ENCODE measurements at places on chromosomes 5 and 9.

DNA sequence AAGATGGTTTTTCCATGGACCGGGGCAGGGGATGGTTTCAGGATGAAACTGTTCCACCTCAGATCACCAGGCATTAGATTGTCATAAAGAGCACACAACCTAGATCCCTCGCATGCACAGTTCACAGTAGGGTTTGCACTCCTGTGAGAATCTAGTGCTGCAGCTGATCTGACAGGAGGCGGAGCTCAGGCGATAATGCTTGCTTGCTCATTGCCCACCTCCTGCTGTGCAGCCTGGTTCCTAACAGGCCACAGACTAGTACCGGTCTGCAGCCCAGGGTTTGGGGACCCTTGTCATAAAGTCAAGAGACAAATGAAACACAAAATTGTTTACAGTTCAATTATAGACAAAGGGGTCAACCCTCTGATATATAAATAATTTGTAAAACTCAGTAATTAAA, 101.7 kb downstream of the RANBP17 start:
- no peak for DNase-seq

- no peak for DNase-seq
These were observed 107.6 kb downstream of the SYK start for GRCh38 chr9:90909225-90909624.

DNA sequence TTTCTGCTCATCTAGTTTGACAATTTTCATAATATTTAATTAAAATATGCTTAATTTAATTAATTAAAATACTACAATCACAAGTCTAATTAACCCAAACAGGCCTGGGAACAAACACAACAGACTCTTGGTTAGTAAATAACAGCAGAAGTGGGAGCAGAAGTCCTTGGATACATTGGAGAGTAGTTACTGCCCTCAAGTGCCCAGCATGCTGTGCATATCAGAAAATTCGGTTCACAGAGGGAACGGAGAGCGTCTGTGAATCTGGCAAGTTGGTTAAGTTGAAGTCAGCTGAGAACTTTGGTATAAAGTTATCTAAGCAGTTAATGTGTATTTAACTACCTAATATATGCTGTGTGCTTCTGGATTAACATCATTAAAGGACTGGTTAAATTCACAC, 87.0 kb upstream of the ATG10 start:
- no peak for DNase-seq

DNA sequence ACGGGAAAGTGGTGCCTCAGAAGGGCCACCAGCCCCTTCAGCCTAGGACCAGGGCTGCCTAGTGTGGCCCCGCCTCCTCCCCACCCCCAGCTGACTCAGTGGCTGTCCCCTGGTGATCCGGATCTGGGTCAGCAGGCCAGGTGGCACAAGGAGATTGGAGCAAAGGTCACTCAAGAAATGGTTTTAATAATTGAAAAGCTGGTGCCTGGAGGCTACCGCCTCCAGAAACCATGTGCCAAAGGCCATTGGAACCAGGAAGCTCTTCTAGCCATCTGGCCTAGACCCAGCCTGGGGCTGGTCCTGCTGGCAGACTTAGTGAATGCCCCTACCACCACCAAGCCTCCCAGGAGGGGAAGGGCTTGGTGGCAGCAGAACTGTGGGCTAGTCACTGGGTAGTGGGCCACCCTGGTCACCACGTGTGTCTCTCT, 1.5 kb downstream of the ST6GALNAC4 start:
- DNase-seq = no peak

- no peak for DNase-seq
These were observed at the start of gene LIX1 for GRCh38 chr5:97142521-97143254. Gene LIX1, minus strand, starts transcription at chr5:97142611. Its CDS starts 35 bp downstream, at chr5:97142576.

- DNase-seq = no peak
These were observed 49.4 kb downstream of the MEF2C start for GRCh38 chr5:88833371-88834130.

DNA sequence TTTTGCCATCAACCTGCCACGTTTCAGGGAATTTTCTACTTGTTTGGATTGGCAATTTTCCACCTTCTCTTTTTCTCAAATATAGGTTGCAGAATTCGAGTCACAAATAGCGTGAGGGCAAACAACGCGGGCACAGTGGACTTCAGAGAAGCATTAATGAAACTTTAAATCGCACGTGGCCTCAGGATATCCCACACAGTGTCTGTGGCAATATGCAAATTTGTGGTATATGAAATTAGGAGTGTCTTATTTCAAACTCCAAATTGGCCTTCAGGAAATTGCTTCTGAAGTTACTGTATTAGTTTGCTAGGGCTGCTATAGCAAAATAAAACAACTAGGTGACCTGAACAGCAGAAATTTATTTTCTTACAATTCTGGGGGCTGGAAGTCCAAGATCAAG, 91.2 kb downstream of the MTRR start:
- no peak for DNase-seq

DNA sequence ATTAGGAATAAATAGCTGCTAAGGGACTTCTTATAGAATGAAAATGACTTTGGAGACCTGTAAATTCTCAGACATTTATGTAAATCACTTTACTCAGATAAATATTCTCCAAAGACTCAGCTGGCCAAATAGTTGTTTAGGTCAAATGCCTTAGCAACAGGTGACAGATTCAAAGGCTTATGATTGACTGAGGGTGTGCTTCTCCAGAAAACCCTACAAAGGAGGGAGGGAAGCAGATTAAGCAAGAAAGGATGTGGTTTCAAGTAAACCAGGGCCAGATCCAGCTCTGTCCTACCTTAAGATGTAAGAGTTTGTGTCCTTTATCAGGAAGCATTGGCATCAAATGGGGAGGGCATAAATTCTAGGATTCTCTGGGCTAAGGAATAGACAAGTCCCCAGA, 433.0 kb downstream of the TLE1 start:
- no peak for DNase-seq

DNA sequence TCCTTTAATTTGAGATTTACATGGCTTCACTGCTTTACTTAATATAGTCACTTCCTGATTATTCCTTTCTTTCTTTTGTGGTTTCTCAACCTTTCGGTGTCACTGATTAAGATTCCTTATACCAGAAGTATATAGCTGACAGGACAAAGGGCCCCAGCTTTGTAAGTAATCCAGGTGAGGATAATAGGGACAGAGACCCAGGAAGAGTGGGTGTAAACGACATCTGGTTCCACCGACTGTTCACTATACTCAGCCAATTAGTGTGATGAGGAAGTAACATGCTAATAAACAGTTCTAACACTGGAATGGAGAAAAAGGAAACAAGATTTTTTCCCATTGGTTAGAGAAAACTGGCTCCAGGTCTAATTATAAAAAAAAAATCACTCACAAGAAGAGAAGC, 286.3 kb upstream of the EFNA5 start:
- DNase-seq = no peak

GRCh38 chr5:57175551-57176309, 1.9 kb downstream of the GPBP1 start:
- no peak for DNase-seq

GRCh38 chr5:74035521-74035937, 409.5 kb downstream of the ARHGEF28 start:
- DNase-seq = no peak

- no peak for DNase-seq
These were observed 50.9 kb downstream of the ANXA2R start for GRCh38 chr5:42989190-42989589.

- no peak for DNase-seq
These were observed 220.0 kb downstream of the MARCHF11 start for GRCh38 chr5:15959370-15960164.

- DNase-seq = no peak
These were observed 86.7 kb downstream of the INSYN2B start for GRCh38 chr5:169893571-169893970.

DNA sequence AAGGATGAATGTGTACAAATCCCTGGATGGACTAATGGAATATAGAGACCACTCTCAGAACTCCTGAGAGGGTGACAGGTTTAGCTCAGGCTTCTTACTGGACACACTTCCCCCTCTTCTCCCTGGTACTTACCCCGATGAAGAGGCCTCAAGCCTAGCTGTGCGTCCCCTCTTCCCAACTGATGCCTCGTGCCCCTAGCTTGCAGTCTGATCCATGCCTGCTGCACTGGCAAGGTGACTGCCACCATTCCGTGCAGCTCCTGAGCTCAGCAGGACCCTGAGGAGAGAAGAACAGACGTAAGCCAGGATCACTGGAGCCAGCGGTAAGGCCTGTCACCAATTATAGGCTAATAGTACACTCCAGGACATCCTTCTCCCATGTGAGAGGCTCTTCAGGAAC, 5.5 kb upstream of the STOML2 start:
- DNase-seq = no peak

DNA sequence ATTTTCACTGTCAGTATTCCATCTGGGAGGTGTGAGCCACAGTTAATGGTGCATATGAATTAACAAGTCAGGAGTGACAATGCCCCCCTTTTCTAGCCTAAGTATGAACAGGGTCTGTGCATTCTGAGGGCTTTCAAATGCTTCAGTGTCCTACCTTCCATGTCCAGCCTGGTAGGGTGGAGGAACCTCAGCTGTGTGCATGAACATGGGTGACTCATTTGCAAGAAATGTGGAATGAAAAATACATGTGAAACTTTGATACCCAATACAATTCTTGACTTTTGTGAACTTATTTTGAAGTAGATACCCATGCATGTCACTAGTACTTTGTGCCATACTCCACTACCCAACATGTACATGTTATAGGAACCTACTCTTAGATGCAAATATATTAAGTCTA, 375.8 kb downstream of the SEMA5A start:
- DNase-seq = no peak

DNA sequence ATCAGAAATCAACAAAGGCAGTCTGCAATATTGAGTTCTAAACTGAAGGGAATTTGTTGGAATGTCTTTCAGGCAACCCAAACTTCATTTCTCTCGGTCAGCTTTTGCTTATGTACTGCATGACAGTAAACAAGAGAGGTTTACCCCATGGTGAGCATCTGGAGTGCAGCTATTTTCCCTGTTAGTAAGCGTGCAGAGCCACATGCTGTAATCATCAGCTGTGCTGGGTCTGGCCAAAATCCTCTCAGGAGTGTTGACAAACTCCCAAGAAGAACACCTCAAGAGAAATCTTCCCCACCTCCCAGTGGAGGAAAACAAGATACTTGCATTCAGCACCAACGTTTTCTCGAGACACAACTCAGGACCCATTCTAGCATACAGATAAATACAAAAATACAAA, 83.6 kb upstream of the ADAMTSL1 start:
- no peak for DNase-seq

DNA sequence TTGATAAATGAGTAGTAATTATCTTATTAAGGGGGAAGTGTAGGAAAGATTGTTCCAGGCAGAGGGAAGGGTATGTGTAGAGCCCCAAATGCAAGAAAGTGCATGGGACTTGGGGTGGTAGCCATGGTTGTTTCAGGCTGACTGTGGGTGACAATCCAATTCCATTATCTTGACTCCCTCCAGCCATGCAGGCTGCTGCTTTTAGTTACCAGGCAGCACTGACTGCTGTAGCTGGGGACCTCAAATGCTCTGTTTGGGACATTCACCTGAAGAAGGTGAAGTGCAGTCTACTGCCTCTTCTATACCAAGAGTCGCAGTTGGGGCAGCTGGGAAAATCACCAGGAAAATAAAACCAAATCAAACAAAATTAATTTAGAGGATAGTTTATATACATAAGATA, 102.4 kb upstream of the NR3C1 start:
- DNase-seq = no peak

- no peak for DNase-seq
These were observed 63.1 kb upstream of the NREP start for GRCh38 chr5:111820072-111820471.

DNA sequence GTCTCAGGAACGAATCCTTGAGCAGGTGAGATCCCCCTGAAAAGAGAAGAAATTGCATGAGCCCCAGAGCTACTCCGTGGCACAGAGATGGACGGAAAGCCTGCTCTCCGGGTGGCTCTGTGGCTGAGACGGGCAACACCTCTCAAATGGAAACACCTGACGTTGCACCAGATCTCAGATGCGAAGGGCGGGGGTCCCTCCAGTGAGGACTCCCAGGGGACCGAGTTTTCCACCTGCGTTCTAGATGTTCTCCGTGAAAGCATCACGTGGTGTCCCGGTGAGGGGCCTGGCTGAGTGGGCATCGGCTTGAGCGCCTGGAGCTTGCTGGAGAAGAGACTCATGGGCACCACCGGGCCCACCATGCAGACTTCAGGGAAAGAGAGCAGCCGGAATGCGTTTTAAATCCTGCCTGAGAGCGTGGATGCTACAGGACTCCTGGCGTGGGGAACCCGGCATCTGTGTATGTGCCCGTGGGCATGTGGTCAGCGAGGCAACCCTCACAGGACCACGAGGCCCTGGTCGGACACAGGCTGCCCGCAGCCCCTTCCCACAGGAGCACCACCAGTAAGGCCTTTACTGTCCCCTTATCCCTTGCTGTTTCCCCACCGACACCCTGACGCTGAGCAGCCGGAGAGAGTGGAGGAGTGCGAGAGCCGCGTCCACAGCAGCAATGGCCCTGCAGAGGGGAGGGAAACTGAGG, 378.4 kb upstream of the IRX4 start:
- DNase-seq = no peak

DNA sequence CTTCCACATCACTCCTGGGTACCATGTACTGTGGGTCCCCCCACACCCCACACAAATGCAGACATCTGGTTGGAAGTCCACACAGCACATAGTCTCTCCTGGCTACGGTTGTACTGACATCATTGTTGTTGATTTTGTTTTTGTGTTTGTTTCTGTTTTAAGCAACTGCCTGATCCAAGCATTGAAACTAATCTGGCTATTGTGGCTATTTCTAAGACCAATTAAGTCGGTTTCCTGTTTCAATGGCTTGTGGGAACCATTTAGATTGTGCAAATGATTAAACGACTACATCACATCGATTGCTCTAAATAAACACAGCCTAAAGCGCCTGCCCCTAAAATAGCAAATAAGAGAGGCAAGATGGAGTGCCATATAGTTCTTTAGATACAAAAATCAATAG, 226.8 kb upstream of the IRX4 start:
- no peak for DNase-seq

DNA sequence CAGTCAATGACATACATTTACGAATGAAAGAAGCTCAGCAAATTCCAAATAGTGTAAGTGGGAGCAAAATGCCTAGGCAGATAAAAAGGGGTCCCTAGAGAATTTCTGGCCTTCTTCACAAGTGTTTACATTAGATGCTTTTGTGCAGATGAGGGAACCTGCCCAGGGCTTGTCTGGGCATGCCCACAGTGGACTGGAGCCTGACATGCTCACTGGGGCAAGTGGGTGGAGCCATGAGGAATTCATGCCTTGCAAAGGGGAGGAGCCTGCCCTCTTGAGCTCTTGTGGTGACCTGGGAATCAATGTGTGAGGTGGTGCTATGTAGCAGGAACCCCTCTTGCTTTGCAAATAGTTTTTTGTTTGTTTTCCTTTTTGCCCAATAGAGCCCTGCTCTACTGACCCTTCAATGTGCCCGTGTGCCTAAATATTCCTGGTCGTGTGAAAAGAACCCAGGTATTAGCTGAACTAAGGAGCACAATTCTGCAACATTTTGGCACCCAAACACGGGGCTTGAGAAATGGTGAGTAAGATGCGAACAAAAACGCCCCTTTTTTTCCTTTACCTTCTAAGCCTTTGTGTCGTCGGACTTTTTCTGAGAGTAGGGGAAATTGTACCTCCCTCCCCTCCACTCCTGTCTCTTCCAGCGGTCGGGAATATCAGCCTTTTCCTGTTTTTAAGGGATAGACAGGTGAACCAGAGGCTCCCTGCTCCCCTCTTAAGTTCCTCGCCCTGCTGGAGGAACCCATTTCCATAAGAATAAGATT, 433.8 kb upstream of the CDH9 start:
- no peak for DNase-seq

- no peak for DNase-seq
These were observed 132.2 kb downstream of the FBXO4 start for GRCh38 chr5:42057254-42057690.

Data from activated CD4-positive, CD25-positive, alpha-beta regulatory T cell (primary cell).